ENCODE measurements at places on chromosomes 12 and 14.

DNA sequence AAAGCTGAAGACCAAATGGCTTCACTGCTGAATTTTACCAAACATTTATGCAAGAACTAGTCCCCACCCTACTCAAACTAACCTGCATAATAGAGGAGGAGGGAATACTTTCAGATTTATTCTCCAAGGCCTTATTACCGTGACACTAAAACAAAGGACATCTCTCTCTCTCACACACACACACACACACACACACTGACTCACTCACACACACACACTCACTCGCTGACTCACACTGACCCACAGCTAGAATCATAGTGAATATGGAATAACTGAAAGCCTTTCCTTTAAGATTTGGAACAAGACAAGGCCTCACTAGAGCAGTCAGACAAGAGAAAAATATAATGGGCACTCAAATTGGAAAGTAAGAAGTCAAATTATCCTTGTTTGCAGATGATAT, 1014.1 kb downstream of the TMTC2 start:
- no peak for DNase-seq

- DNase-seq = no peak
These were observed 620 bp downstream of the C1S start for GRCh38 chr12:7061138-7061537.

- DNase-seq = no peak
These were observed 16.6 kb downstream of the SSH1 start for GRCh38 chr12:108840605-108841332.

- DNase-seq = no peak
These were observed 5.3 kb upstream of the PPP1R1A start for GRCh38 chr12:54593725-54594124.

DNA sequence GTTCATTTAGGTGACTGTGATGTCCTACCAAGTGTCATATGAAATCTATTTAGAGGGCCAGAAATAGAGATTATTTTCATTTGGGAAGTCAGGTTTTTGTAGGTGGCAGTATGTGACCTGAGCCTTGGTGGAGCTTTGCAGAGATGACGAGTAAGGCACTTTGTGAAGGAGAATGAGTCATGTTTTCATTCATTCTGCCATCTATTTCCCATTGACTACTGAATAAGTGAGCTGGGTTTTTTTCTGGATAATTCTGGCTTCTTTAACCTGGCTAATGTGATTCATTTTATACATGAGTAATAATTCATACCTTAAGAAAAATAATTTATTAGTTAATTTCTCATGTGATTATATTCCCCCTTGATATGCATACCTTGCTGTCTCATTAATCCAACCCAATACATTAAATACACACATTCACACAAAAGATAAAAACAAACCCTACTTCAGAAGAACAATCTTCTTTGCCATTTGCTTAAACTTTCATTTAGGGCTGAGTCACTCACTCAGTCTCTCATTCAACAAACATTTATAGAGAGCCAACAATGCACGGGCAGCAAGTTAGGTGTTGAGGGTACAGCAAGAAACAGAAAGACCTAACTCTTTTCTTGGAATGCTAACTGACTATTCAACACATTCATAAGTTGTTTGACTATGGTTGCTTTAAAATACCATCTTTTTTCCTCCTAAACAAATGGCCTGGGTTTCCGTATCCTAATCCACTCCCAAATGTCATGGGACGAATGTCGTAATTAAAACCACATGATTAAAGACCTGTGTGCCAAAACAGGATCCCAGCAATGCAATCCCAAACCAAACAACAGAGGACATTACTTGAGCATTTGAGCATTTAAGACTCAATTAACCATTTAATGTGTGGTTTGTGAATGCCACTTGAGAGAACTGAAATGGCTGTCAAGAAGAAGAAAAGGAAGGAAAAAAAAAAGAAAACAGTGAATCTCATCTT, 78.0 kb downstream of the KITLG start:
- no peak for DNase-seq

DNA sequence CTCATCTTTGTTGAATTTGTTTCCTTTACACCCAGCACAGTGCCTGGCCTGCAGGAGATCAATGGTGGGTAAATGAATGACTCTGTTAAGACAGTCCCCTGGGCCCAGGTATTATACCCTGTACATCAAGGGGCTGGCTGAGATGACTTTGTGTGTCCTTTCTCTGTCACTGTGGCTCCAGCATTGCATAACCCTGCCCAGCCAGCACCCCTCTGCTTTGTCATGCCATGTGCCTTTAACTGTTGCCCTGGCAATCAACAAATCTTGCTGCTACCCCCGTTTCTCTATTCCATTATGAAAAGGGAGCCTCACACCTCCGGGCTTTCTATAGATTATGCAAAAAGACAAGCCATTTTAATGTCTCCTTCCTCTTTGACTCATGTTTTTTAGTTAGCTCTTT, 7.6 kb upstream of the FLVCR2 start:
- no peak for DNase-seq

- DNase-seq = no peak
These were observed 4.4 kb upstream of the CFL2 start for GRCh38 chr14:34718750-34719304.

GRCh38 chr12:12523229-12523628, 39.4 kb downstream of the DUSP16 start:
- no peak for DNase-seq

DNA sequence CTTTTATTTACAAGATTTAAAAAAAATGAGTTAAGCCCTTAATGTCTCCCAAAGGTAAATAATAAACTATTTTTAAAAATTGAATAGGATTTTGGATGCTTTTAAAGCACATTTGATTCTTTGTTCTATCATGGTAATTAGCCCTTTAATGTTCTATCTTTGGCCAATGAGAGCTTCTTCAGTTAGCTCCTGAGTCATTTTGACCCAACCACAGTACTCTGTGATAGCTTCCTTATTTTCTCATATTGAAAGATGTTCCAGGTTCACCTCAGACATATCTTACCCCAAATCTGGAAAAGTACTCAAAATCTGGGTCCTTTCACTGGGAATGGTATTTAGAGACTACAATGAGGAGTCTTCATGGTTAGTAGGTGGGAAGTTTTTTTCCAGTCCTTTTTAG, 98.0 kb downstream of the MYRFL start:
- DNase-seq = no peak

GRCh38 chr14:72478471-72478893, 415.4 kb downstream of the DPF3 start:
- no peak for DNase-seq

GRCh38 chr12:111287125-111287900, 81.6 kb downstream of the PHETA1 start:
- no peak for DNase-seq

DNA sequence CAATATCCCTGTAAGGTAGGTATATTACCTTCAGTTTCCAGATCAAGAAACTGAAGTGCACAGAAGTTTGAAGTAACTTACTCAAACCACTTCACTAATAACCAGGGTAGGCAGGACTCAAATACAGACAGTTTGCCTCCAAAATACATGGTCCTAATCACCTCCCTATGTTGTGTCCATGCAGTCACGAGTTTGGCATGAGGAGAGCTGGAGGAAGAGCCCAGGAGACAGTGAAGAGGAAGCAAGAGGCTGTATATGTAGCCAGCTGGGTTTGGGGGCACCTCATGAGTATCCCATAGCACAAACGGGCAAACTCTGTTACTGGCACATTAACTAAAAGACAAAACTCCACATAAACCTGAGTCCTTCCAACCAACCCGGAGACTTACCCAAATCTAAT, 79.2 kb downstream of the DUSP16 start:
- no peak for DNase-seq

DNA sequence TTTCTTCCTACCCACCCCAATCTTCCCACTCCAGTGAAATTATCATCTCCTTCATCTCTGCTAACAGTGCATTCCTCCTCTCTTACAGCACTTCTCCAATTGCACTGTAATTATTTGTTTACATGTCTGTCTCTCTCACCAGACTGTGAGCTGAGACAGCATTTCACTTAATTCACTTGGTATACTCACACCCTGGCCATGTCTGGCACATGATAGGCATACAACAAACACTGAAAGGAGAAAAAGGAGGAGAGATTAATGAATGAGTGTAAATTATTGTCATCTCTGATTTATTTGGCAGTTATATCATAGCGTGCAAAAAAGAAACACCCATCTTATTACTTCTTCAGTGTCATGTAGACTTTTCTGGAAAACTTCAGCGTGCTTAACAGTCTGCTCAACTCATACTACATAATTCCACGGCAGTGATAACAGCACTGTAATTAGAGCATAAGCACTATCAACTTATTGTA, 452.3 kb downstream of the ADAMTS20 start:
- no peak for DNase-seq

GRCh38 chr14:93862265-93862664, 64.9 kb upstream of the FAM181A start:
- DNase-seq = no peak

GRCh38 chr12:19397534-19397933, 41.8 kb upstream of the AEBP2 start:
- no peak for DNase-seq
